EH (cell line): ENCODE measurements at places on chromosomes 6 and 20.

GRCh38 chr6:87164004-87164403 lies 8.6 kb downstream of the ZNF292 start:
- DNase-seq = no peak

DNA sequence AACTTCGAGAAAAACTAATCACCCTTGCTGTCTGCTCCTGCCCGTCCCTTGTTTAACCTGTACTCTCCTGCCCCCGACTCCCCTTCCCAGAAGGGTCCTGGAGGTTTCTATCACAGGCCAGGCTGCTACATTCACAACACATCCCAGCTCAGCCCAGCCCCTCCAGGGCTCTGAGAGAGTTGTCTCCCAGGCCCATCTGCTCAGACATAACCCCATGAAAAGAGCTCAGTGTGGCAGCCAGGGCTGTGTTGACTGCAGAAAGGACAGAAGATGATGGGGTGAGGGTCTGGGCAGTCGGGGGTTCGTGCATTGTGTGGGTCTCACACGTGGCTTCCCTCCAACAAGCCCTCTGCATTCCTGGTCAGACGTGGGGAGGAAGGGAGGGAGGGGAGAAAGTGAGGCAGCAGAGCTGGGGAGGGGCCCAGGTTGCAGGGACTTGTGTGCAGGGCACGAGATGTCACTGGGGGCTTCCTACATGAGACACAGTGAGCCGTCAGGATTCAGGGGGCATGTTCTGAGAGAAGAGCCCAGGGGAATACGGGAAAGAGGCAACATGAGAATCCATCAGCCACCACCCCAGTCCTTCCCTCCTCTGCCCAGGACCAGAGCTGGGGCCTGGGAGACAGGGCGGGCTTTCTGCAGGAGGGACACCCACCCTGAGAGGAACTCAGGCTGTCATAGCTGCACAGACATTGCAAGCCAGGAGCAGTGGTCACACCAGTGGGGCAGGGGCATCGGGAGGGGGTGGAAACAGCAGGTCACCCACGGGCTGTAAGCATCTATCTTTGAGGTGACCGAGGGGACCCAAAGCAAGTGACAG lies 372.9 kb downstream of the PREX1 start:
- DNase-seq = no peak

GRCh38 chr20:38178065-38178491 lies 13.0 kb upstream of the TGM2 start:
- DNase-seq = no peak

GRCh38 chr6:39934131-39934757 lies at the start of gene MOCS1:
Gene MOCS1, minus strand, starts transcription at chr6:39934462. Its CDS starts 45 bp downstream, at chr6:39934417.
- peak; percentile 77 for DNase-seq

DNA sequence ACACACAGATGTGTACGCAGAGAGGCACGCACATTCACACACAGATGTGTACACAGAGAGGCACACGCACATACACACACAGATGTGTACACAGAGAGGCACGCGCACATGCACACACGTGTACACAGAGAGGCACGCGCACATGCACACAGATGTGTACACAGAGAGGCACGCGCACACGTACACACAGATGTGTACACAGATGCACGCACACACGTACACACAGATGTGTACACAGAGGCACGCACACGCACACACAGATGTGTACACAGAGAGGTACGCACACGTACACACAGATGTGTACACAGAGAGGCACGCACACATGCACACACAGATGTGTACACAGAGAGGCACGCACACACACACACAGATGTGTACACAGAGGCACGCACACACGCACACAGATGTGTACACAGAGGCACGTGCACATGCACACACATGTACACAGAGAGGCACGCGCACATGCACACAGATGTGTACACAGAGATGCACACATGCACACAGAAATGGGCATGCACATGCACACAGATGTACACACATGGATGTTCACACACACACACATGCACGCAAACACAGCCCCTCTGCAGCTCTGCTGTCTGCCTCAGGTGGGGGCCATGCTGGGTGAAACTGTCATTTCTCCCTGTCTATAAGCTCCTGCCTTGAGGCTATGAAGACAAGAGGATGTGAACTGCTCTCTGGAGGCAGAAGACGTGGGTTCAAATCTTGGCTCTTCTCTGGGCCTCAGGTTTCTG lies 14.3 kb upstream of the MYT1 start:
- no peak for DNase-seq

DNA sequence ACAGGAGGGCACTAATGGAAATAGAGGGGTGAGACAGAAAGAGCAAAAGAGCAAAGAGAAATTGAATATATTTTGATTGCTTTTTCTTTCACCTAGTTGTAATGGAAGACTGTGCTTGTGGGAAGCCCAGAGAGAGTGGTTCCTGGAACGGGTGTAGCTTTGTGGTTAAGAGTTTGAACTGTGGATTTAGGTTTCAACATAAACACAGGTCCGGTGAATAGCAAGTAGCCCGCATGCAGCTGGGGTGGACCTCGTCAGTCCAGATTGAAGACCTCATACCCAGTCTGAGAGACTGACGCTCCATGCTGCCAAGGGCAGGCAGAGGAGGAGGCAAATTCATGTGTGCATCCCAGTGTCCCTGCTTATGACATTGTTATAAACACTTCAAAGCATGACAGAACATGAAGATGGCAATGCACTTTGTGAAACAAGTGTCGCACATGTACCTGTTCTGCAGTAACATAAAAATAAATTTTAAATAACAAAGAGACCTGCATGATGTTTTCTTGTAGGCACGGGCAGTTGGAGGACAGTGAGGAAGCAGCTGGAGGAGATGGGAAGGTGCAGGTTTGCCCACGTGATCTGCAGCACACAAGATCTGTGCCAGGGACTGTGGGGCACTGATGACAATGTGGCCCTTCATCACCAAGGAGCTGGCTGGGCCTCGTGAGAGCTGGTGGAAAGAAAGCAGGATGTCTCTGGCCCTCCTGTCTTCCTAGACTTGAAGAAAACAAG lies 220.5 kb upstream of the SSTR4 start:
- DNase-seq = no peak

DNA sequence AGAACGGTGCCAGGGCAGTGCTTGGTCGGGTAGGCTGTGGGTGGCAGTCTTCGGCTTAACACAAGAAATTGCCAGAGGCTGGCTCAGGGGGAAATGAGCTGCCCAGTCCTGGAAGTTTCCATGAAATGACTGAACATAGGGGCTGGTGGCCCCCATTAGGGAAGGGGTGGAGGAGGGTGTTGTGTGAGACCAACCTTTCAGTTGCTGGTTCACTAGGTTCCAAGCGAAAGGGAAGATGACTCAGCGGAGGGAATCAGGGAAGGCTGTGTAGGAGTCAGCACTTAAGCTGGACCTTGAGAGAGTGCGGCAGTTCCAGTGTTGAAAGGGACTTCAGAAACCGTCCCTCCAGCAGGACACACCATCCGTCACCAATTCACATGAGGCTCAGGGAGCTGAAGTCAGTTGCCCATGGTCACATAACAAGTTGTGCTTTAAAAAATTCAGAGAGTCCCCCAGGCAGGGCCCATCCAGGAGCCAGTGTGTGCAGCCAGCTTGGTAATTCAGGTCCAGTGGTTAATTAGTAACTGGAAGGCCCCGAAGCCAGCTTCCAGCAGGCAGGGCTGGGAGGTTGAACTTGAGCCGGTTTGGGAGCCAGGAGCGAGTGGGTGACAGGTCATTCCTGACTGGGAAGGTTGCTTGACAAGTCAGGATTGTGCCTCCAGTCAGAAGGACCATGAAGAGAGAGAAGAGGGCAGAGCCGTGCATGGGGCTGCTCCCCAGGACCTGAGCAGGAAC lies at the start of gene SGK2:
TSS of gene SGK2 (plus strand) at position 616 of the 735 bp plus-strand sequence. CDS start 7,469 bp downstream, outside the sequence.
- DNase-seq = peak; percentile 18

DNA sequence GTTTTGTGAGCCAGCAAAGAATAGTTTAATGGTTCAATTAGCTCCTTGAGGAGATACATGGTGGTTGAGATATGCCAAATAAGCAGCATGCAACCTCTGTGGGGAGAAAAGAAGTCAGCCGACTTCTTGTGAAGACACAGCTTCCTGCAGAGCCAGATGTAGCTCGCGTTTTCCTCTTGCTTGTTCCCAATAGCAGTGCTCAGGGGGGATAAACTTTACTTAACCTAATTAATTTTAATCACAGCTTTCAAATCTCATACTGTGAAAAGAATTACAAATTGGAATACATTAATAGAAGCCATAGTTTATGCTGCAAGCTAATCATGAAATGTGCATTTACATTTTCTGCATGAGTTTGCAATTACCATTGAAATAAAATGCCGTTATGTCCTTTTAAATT lies 106.2 kb downstream of the MAP3K7 start:
- DNase-seq = no peak

- peak; percentile 25 for DNase-seq
Observed at GRCh38 chr6:72832271-72832670, 210.4 kb downstream of the KCNQ5 start.

DNA sequence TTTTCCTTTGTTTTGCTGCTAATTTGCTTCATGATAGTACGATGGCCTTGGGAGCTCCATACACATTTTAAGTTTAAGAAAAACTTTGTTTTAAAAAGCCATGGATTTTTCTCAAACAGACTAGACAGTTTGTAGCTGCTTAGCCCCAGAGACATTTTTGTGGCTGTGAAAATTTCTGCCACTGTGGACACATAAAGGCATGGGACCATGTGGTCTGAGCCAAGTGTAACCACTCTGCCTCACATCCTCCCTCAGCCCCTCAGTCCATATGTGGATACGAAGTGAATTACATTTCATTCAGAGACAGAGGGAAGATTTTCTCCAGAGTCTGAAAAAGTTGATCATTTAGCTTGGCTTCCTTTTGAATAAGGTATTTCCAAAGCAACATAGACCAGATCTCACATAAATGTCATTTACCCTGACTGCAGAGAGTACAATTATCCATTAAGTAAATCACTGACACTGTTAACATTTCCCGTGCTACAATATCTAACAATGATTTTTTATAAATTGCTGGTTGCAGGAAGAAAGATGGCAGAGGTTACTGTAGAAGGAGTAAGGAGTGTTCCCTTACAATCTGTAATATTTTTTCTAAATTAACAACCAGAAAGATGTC lies 87.4 kb downstream of the GJA1 start:
- DNase-seq = peak; percentile 78

- DNase-seq = no peak
Observed at GRCh38 chr20:40370800-40371199, 318.2 kb downstream of the MAFB start.

DNA sequence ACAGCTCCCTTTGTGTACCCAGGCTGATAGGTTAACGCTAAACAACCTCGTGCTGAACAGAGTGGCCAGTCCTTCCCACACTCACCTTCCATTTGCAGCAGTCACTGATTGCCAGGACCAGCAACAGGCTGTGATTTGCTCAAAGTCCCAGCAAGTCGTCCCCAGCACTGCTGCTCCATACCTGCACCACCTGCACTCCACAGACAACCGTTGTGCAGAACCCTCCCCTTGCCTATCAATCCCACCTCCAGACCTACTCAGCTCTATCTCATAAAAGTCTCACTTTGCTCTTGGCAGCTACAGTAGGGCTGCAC lies 43.1 kb upstream of the SCML4 start:
- DNase-seq = no peak

GRCh38 chr20:47527004-47527800 lies 25.5 kb downstream of the NCOA3 start:
- no peak for DNase-seq

- DNase-seq = peak; percentile 52
Observed at GRCh38 chr6:13267142-13267651, 61.1 kb downstream of the TBC1D7 start.

- DNase-seq = no peak
Observed at GRCh38 chr6:99080191-99080590, 132.4 kb upstream of the FBXL4 start.

DNA sequence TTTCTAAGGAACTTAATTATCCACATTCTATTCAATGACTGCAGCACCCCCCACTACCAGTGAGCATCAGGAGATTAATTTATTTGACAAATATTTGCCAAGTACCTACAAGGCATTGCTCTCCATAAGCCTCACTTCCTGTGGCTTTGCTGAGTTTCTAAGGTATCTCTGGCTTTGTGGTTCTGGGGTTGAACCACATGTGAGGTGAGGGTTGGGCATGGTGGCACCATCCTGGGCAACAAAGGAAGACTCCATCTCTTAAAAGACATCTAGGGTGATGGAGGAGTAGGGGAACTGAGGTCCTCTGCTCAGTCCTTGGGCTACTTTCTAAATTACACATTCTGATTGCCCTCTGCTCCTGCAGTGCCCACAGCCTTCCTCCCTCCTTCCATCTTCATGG lies 25.5 kb upstream of the WFDC2 start:
- no peak for DNase-seq

- DNase-seq = no peak
Observed at GRCh38 chr6:137570393-137570792, 76.2 kb upstream of the OLIG3 start.

GRCh38 chr20:9739991-9740390 lies 98.9 kb downstream of the PAK5 start:
- no peak for DNase-seq

- peak; percentile 38 for DNase-seq
Observed at GRCh38 chr20:47351643-47352331, 4.7 kb downstream of the ZMYND8 start.

DNA sequence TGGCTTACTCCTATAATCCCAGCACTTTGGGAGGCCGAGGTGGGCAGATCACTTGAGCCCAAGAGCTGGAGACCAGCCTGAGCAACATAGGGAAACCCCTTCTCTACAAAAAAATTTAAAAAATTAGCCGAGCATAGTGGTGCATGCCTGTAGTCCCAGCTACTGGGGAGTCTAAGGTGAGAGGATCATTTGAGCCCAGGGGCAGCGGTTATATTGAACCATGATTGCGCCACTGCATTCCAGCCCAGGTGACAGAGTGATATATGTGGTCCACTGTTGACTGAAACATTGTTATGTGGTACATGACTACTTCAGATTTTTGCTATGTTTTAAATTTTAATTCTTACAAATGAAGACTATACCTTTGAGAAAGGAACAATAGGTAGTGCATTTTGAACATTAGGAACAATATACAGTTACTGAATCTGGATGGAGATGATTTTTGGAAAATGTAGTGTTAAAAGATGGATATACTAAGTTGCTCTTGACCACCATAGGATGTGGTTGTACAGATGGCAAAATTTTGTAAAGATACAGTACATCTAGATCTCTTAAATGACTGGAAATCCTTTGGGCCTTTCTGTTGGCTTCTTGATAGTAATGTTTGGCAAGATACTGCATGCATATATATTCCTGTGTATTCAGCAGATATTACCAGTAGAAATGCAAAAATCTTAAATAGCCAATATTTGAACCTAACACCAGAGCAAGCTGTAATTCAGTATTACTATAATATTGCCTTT lies 35.9 kb downstream of the MAPK14 start:
- no peak for DNase-seq

- peak; percentile 60 for DNase-seq
Observed at GRCh38 chr6:40626886-40627285, 39.7 kb upstream of the LRFN2 start.

DNA sequence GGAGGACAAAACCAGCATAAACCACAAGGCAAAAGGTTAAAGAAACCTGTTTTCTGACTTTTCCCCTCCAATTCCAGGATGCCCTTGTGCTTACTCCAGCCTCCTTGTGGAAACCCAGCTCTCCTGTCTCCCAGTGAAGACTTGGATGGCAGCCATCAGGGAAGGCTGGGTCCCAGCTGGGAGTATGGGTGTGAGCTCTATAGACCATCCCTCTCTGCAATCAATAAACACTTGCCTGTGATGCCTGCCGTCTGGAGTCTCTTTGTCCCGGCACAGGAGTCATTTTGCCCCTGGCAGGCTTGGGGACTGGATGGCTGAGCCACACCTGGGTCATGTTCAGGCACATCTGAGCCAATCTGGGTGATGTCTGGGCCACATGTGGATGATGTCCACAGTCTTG lies 26.6 kb downstream of the BPIFB1 start:
- no peak for DNase-seq

GRCh38 chr20:38805958-38806854 lies 709 bp downstream of the PPP1R16B start:
- DNase-seq = no peak
